Ovary (tissue), 10 donors: ENCODE measurements at places on chromosomes 12 and 14. TPM values are rescaled to one million over a fixed set of nuclear protein-coding genes. Genes with fewer than 3 reads are reported as not detected.
A peak's percentile ranks its signal among the peaks of the same experiment; 100 is the strongest.

GRCh38 chr12:42741091-42741490 is 151.5 kb upstream of the PRICKLE1 start:
- H3K36me3 ChIP-seq = no peaks in the 10 kb centered on the region
- peaks cover 1% of the 10 kb centered on the region for H3K4me1 ChIP-seq
- no peak overlapping the region for H3K4me3 ChIP-seq
- no peak for DNase-seq
- no peak overlapping the region for H3K27ac ChIP-seq

GRCh38 chr12:88571543-88571942 is 8.7 kb downstream of the KITLG start:
- H3K4me1 ChIP-seq = peaks cover 13% of the 10 kb centered on the region
- no peak for DNase-seq
- H3K36me3 ChIP-seq = no peaks in the 10 kb centered on the region
- H3K27me3 ChIP-seq = no peaks in the 10 kb centered on the region

GRCh38 chr12:124457287-124458219 is 109.9 kb downstream of the NCOR2 start:
- H3K27ac ChIP-seq = peak overlapping the region; percentile 83
- H3K36me3 ChIP-seq = no peaks in the 10 kb centered on the region
- DNase-seq = peak; percentile 88
- H3K4me1 ChIP-seq = peaks cover 28% of the 10 kb centered on the region
- peak overlapping the region; percentile 39 for H3K4me3 ChIP-seq

GRCh38 chr12:48441069-48441468 is 31.3 kb upstream of the ANP32D start:
- no peaks in the 10 kb centered on the region for H3K27me3 ChIP-seq
- no peak overlapping the region for H3K27ac ChIP-seq
- H3K36me3 ChIP-seq = no peaks in the 10 kb centered on the region
- H3K4me3 ChIP-seq = no peak overlapping the region

GRCh38 chr14:68660495-68660894 is 132.4 kb downstream of the ZFP36L1 start:
- H3K36me3 ChIP-seq = no peaks in the 10 kb centered on the region
- no peak overlapping the region for H3K4me3 ChIP-seq
- DNase-seq = no peak
- H3K4me1 ChIP-seq = peaks cover 44% of the 10 kb centered on the region
- H3K27me3 ChIP-seq = no peaks in the 10 kb centered on the region

DNA sequence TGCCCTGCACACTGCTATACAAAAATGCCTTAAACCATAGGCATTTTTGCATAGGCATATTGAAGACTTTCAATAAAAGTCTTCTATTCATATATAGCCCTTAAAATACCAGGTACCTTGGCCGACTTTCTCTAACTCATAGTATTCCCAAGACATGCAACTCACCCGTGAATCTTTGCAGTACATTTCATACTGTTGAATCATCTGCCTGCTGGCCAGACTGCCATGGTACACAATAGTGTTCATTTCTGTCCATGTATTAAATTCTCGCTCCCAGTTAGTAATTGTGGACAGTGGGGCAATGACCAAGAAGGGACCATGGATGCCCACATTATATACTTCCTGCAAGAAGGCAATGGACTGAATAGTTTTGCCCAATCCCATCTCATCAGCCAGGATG is 24.3 kb upstream of the SUPT16H start:
- no peak overlapping the region for H3K4me3 ChIP-seq
- H3K27ac ChIP-seq = no peak overlapping the region
- no peak for DNase-seq
- no peaks in the 10 kb centered on the region for H3K4me1 ChIP-seq

DNA sequence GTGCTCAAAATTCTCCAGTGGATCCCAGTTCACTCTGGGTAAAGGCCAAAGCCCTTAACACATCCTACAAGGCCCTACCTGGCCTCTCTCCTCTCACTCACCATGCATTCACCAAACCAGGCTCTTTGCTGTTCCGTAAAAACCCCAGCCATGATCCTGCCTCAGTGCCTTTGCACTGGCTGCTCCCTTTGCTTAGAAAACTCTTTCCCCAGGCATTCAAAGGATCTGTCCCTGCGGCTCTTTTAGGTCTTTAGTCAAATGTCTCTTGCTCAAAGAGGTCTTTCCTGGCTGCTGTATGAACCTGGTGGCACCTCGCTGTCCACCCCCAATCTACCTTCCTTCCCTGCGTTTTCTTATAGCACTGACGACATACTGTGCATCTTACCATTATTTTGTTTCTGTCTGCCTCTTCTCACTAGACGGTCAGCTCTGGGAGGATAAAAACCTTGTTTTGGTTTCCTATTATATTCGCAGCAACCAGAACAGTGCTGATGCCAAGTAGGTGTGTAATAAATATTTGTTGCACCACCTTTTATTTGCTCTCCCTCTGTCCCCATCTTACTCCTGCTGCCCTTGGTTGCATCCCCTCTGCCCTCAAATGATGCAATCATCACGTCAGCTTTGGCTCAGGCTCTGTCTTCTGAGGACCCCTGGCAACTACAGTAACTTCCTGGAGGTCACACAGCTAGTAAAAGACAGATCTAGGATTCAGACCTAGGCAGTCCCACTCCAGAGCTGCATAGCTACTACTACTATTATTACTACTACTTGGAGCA is 23.8 kb upstream of the DICER1 start:
- no peaks in the 10 kb centered on the region for H3K36me3 ChIP-seq
- H3K4me3 ChIP-seq = no peak overlapping the region
- H3K4me1 ChIP-seq = peaks cover 2% of the 10 kb centered on the region
- no peak for DNase-seq

- no peak overlapping the region for H3K27ac ChIP-seq
- no peak for DNase-seq
- H3K27me3 ChIP-seq = no peaks in the 10 kb centered on the region
- no peaks in the 10 kb centered on the region for H3K36me3 ChIP-seq
Measured at GRCh38 chr14:65991104-65991503, 495.1 kb upstream of the CCDC196 start.

Gene CCDC91
- 30.7 TPM for total RNA-seq

Gene TMEM30B
- total RNA-seq = 3.5 TPM

Gene LRFN5
- 4.6 TPM for total RNA-seq
